ENCODE measurements at places on chromosomes 2 and 18.
A peak's percentile ranks its signal among the peaks of the same experiment; 100 is the strongest.

GRCh38 chr2:133378928-133379549 is 189.2 kb downstream of the NCKAP5 start:
- no peak for DNase-seq

GRCh38 chr2:98658816-98659490 is 50.6 kb downstream of the UNC50 start:
- DNase-seq, result no peak

- DNase-seq, result no peak
Observed at GRCh38 chr2:70080610-70081200, 6.6 kb upstream of the PCBP1 start.

DNA sequence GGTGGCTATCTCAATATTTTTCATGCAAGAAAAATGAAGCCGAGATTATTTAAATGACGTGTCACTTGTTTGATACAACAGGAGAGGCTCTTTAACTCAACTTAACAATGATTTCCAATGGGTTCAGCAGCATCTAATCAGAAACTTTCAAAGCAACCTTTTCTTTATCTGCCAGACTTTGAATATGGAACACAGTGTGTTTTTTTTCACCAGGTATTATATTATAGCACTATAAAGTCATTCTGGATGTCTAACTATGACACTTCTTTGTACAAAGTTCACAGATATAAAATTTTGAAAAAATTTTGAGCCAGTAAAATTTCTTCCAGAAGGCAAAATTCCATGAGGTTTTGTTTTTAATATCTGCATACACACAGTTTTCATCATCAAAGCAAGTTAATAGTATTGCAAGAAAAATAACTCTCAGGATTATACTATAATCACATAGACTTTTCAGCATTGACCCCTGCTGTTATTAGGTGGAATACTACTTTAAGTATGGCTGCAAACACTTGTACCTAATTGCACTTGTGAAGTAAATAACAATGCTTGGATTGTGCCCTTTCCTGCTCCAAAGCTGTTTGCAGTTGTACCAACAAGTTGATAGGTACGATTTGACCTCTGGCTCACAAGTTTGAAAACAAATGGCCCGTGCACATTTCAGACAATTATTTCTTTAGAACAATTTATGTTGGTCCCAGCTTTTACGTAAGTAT is 44.0 kb upstream of the DSG1 start:
- DNase-seq, result no peak

DNA sequence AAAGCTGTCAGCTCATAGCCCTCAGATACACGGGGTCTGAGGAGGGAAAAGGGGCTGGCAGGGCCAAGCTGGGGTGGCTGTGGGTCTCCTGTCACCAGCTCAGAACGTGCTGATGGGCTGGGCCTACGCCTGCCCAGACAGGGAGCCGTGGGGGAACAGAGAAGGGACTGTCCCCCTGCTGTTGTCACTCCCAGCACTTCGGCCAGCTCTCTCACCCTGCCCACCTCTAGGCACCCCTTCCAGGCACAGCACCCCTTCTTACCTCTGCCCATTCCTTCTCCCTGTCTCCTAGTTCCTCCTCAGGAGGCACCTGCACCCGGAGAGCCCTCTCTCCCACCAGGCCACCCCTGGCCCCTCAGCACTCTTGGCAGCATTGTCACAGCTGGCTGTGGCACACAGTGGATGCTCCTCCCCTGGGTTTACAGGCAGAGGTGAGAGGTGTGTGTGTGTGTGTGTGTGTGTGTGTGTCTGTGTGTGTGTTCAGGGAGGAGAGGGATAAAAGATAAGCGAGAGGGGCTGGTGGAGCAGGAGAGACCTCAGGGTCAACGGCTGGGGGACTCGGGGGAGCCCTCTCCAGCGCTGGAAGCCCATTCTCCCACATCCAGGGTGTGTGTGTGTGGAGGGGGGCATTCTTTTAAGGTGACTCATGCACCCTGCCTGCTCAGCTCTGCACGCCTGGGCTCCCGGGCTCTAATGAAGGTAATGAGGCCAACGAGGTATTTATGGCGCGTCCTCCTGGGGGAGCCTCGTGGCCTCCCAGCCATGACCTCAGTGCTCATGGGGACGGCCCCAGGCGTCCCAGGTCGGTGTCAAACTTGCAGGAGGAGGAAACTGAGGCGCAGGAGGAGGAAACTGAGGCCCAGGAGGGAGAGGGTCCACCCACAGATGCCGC is 66.1 kb upstream of the SMAD7 start:
- peak; percentile 79 for DNase-seq

DNA sequence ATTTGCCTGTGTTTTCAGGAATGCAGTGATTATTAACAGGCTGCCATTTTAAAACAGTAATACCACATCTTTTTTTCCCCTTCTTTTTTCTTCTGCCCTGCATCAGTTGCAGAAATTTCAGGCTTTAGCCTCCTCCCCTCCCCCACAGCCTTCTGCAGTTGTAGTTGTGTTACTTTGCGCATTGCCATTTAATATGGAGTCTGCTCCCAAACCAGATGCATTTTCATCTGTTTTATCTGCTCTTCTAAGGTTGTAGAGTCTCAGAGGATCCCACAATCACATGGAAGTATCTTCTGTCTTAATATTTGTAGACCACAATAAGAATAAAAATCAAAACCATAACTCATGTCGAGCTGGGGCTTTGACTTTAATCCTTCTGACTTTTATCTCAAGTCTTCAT is 3.8 kb downstream of the ASXL3 start:
- DNase-seq, result no peak

- DNase-seq, result no peak
Observed at GRCh38 chr2:8595428-8595805, 86.4 kb upstream of the ID2 start.

GRCh38 chr2:71610671-71611070 is 157.3 kb downstream of the DYSF start:
- DNase-seq, result no peak

DNA sequence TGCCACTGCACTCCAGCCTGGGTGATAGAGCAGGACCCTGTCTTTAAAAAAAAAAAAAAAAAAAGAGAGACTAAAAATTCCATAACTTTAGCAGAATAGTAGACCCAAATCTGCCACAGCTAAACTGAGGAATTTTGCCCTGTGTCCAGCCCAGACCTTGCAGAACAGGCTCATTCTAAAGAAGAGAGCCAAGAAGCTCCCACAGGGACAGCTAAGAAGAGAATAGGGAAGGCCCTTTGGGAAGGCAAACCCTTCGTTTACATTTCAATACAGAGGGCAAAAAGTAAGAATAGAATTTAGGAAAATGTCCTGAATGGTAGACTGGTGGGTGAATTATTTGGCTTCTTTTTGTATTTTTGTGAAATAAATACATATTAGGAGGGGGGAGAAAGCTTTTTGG is 21.5 kb upstream of the BZW1 start:
- DNase-seq, result no peak

DNA sequence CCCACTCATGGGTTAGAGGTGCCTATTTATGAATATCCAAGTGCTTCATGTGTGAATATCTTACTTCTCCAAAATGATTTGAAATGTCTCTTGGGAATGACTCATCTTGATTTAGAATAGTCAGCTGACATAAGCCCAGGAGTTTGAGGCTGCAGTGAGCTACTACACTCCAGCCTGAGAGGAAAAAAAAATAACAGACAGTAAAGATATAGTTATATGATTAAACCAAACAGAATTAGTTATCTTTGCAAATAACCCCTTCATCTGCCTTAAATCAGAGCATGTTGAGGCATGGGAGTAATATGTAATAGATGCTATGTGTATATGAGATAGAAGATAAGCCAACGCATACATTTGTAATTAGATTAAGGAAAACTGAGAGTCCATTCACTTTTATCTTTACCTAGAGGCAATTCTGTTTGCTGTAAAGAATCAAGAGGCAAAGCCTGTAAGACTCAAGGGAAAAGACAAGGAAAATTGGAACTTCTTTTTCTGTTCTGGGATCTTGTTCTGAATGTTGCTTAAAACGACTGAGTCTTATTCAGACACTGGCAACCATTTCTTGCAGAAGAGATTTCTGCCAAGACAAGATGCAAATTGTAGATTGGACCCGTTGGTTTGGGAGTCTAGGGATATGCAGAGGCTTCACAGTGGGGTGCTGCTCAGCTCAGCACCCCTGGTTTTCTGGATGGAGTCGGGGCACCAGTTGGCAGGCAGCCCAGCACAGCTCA is 104.4 kb downstream of the LIPG start:
- DNase-seq, result no peak

GRCh38 chr2:139031722-139032121 is 251.5 kb upstream of the NXPH2 start:
- peak; percentile 58 for DNase-seq

All from urothelium cell line (cell line).